Left lobe of liver (tissue), 2 donors: ENCODE measurements at places on chromosomes 16 and 17. TPM values are rescaled to one million over a fixed set of nuclear protein-coding genes. Genes with fewer than 3 reads are reported as not detected.

DNA sequence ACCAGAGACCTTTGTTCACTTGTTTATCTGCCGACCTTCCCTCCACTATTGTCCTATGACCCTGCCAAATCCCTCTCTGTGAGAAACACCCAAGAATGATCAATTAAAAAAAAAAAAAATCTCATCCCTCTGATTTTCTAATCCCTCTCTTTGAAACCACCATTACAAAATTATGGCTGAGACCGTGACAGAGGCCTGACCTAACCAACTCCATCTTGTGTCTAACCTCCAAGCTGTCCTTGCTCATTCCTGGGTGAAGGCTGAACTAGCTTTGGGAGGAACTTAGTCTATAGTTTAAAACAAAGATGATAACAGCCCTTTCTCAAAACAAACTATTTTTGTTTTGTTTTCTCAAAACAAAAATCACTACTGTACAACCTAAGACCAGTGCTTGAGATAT is 474.5 kb downstream of the TMEM114 start:
- DNase-seq = no peak

ZPBP2 gene
- not detected for total RNA-seq

- DNase-seq = no peak
Measured at GRCh38 chr17:63991611-63992010, 6.5 kb upstream of the PRR29 start.

DNA sequence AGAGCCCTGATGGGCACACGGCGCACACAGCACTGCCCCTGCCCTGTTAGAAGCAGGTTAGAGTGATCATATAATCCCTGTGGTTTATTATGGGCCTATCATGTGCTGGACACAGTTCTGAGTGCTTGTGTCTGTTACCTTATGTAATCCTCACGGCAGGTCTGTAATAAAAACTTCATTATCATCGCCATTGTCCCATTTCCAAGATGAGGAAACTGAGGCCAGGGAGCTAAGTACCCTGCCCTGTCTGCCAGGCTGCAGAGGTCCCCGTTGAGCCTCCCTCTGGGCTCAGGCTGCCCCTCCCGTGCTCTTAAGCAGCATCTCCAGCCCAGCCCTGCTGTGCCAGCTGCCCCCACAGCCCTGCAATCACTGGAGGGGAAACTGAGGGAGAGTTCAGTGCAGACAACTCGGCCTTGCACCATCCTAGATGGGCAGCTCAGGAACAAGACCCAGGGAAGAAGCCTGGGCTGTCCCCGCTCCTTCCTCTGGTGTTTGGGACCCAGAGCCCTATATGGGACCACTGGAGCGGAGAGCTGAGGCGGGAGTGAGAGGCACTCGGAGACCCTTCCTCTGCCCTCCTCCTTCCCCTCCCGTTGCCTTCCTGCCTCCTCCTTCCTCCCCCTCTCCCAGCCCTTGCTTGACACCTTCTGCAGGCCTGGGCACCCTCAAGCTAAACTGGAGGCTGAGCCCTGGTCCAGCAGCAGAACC is 42.0 kb downstream of the WNT3 start:
- no peak for DNase-seq

DNA sequence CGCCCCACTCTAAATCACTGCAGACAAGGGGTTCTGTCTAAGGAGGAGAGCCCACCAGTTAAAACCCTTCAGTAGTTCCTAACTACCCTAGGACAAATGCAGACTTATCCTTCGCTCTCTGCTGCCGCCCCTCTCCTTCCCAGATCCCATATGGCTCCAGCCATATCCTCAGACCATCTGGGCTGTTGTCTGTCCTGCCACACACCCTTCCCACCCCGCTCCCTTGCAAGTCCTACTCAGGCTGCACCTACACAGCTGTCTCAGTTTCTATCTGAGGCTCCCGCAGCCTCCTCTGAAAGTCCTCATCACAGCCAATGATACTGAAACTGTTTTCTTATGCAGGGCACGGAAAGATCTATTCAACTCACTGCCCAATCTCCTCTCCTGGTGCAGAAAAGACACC is 720 bp upstream of the BCKDK start:
- DNase-seq = no peak

RSPRY1 gene
- total RNA-seq = 18.1 TPM

DNA sequence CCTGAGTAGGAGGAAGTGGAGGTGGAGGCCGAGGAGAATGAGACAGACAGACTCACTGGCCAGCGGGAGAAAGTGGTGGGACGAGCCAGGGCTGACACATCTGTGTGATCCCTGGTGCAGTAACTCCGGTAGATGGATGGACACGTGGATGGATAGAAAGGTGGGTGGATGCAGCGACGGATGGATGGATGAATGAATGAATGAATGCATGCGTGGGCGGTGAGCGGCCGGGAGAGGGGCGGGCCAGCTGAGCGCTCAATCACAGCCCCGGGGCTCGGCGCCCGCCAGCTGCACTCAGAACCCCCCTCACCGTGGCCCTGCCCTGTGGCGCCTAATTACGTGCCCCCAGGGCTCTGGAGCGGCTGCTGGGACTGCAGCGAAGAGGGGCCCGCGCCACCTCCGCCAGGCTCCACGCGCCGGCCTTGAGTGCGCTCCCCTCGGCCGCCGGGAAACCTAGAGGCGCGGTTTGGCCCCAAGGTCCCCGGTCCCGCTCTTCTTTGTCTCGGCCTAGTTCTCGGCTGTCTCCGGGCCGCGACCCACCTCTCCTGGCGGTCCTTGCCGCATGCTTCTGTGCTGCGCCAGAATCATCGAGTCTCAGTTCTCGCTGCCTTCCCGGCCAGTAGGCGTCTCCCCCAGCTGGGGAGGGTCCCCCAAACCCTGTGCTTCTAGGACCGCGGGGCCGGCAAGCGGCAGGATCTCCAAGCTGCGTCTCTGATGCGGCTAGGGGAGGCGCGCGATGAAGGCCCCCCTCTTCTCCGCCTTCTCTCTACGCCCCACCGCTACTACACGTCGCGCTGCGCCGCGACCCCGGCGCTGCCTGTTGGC is 41.0 kb downstream of the RAI1 start:
- no peak for DNase-seq

ZNF232 gene
- 5.3 TPM for total RNA-seq

GRCh38 chr16:35750157-35750689 is 2290.8 kb downstream of the TP53TG3F start:
- DNase-seq = no peak

SLC35B1 gene
- 54.5 TPM for total RNA-seq
